T1000 (cell line): ENCODE measurements at places on chromosomes 2 and 18.
A peak's percentile ranks its signal among the peaks of the same experiment; 100 is the strongest.

GRCh38 chr2:105593221-105593967, 151.3 kb upstream of the NCK2 start:
- peak; percentile 27 for DNase-seq

DNA sequence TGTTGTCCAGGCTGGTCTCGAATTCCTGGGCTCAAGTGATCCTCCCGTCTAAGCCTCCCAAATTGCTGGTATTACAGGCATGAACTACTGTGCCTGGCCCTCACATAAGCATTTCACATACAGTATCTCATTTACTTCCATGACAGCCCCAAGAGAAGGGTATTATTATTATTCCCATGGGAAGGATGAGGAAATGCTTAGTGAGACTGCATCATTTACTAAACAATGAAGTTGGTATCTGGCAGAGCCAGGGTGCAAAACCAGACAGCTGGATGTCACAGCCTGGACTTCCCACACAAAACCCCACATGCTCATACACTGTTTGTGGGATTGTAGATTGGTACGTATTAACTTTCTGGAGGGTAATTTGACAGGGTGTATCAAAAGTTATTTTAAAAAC, 29.9 kb downstream of the DAPL1 start:
- no peak for DNase-seq

DNA sequence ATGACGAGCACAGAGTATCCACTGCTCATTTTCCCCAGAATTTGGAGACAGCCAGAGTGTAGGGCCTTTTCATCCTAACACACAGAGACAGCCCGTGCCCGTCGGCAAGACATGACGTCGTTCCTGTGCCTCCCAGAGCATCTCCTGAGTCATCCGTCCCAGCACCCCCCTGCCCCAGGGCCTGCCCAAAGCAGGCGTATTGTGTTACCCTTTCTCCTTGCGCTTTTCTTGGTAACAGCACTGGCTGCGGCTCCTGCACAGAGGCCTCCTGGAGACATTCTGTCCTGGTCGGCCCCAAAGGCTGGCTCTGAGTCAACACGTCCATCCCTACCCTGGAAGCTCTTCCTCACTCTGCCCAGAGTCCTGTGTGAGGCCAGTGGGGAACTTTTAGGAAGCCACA, 217.1 kb downstream of the KLHL29 start:
- DNase-seq = peak; percentile 89

DNA sequence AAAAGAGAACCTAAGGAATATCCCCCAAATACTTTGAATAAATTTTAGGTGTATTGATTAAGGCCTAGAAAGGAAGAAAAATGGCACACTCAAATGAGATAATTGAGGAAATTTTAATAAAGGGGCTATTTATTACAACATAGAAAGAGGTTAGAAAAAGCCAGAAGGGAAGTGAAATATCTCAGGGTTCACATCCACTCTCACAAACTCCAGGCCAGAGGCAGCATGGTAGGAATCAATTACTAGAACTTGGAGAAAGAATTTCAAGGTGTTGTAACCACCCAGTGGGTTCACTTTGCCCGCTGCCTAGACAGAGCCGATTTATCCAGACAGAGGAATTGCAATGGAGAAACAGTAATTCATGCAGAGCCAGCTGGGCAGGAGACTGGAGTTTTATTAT, 617.5 kb upstream of the ACVR2A start:
- no peak for DNase-seq

DNA sequence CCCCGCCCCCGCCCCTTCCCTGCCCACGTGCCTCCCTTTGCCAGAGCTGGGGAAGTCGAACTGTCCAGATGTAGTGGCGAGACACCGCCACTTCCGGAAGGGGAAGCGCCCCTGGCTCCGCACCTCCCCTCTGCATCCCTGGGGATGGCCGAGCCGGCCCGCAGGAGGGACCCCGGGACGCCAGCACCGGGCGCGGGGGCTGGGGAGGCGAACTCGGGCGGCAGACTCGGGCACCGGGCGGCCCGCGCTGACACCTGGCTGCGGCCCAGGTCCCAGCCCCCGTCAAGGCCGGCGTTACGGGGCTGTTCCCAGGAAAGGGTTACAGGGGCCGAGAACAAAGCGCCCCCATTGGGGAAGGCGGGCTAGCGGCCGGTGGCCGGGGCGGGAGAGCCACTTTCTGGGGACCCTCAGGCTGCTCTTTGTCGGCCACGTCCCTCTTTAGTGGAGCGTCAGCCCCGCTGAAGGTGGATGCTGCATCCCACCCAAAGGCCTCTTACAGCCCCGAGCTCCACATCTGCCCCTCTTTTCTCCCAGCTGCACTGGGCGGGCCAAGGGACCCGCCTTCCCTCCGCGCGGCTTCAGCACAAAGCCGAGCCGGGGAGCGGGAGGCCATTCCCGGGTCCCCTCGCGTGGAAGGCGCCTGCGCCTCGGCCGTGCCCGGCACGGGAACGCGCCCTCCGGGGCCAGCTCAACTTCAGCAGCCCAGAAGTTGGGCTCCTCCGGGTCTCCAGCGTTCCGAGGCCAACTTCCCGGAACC, 1.3 kb downstream of the SDC1 start:
- DNase-seq = peak; percentile 33

DNA sequence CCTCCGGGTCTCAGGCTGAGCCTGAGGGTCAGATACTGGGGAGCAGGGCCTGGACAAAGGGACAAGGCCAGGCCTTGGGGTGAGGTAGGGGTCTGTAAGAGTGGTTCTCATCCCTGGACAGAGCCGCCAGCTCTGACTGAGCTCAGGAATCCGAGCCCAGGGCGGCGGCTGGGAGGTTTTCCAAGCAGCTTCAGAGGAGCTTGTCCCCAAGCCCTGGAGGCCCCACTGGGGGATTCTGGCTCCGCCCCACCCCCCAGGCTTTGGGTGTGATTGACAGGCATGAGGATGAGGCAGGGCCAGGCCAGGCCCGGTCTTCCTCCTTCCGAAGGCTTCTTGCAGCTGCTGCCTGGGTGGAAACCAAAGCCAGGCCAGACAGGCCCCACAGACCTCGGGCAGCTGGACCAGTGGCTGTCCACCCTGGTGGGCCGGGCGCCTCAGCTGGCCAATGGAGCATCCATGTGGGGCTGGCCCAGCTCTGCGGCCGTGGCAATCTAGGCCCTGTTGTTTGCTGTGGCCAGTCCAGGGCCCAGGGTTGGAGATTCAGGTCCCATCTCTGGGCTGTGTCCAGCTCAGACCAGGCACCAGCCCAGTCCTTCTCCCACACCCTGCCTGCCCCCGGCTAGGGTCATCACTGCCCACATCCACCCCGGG, 23.1 kb upstream of the GPC1 start:
- DNase-seq = no peak

DNA sequence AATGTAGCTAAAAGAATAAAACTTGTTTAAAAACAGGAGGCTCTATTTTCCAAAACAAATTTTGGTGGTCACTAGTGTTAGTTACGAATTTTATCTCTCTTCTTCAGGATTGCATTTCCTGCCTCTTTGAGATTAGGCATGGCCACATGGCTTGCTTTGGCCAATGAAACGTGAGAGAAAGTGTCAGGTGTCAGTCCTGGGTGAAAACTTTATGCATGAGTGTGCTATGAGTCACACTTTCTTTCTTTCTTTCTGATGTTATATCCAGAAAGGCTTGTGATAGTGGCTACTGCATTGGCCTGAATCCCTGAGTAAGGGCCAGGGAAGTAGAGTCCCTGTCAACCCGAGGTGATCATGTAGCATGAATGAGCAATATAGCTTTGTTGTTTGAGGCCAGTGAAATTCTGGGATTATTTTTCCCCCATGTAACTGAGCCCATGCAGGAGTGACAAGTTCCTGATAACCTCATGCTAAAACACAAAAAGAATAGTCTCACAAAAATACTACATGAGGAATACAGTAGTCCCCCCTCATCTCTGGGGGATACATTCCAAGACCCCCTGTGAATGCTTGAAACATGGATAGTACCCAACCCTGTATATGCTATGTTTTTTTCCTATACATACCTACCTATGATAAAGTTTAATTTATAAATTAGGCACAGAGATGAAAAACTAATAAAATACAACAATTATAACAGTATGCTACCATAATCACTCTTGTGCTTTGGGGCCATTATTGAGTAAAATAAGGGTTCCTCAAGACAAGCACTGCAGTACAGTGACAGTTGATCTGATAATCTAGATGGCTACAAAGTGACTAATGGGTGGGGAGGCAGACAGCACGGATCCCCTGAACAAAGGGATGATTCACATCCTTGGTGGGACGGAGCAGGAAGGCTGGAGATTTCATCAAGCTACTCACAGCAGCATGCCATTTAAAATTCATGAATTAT, 109.5 kb downstream of the CDC42EP3 start:
- peak; percentile 20 for DNase-seq

DNA sequence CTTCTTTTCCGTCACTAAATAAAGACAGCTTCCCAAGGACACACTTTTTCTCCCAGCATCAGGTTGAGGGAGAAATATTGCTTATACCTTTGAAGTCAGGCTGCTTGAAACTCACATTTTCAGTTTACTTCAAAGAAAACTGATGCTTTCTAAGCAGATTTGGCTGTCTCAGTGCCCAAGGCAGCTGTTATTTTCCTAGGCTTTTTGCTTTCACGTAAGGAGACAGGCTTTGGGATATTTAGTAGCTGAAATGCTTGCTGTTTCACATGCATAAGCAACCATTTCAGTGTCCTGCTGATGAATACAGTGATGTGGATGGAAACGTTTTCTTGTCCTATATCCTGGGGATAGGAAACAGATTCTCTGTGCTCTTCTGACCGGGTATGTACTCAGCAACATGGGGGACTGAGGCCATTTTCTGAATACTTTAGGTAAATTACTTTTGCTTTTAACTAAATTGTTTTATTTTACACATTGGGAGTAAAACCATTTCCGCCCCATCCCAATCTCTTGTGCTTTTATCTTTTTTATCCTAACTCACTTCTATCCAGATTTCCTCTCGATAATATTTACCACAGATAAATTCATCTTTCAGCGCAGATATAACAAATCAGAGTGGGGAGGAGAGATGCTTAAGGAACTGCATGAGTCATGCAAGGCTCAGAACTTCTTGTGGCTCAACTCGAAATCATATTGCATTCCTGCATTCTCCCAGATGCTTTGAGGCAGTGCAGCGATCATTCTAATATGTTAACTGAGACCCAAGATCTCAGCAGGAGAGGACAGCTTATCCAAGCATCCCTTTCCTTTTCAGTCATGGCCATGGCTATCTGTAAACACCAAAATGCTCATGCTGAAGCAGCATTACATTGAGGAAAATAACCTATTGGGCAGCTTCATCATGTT, 22.2 kb downstream of the GALR1 start:
- DNase-seq = no peak

- no peak for DNase-seq
Observed at GRCh38 chr2:74712223-74713053, 58.4 kb downstream of the SEMA4F start.

- no peak for DNase-seq
Observed at GRCh38 chr2:54523324-54523959, 67.3 kb downstream of the SPTBN1 start.

- DNase-seq = no peak
Observed at GRCh38 chr2:118834901-118835745, 12.3 kb downstream of the EN1 start.

- no peak for DNase-seq
Observed at GRCh38 chr2:213015387-213016165, 135.8 kb downstream of the IKZF2 start.

- DNase-seq = no peak
Observed at GRCh38 chr2:189164746-189165145, 14.8 kb downstream of the COL5A2 start.

GRCh38 chr18:74248189-74248588, 43.6 kb downstream of the CYB5A start:
- DNase-seq = no peak

DNA sequence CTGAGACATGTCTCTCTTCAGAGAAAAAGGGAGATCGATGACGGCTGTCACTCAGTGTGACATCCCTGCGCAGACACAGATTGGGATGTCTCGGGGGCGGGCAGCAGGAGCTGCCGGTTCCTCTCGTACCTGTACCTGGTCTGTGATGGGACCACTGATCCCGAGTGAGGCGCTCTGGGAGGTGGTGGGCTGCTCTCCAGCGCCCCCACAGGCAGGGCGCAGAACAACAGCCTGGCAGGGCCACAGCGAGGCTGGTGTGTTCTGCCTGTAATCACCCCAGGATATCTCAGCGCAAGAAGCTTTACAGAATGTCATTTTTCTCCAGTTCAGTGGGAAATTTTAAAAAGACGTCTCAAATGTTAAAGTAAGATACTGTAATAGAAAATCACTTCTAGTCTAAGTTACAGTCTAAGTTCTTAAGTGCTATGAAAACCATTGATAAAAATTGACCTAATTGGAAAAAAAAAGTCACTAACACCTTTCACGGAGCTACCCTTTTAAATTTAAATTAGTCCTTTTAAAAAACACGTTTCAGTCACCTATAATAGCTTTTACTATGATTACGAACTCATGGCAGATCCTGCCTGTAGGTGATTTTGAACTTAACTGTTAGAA, 189.8 kb downstream of the SNTG2 start:
- no peak for DNase-seq

DNA sequence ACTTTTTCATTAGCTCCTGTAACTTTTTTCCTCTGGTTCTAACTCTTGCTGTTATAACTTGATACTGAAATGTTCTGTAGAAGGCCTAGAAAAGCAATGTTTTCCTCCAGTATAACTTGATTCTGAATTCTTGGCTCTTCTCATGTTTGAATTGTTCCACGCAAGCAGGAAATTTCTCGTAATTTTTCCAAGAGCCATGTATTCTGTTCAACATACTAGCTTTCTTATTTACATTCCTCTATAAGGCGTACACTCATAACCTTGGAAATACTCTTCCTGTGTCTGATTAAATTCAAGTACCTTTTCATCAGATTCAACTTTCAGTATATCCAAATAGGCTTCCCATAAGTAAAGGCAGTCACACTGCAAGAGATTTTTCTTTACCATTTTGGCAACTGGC, 109.1 kb downstream of the SMAD2 start:
- DNase-seq = no peak

DNA sequence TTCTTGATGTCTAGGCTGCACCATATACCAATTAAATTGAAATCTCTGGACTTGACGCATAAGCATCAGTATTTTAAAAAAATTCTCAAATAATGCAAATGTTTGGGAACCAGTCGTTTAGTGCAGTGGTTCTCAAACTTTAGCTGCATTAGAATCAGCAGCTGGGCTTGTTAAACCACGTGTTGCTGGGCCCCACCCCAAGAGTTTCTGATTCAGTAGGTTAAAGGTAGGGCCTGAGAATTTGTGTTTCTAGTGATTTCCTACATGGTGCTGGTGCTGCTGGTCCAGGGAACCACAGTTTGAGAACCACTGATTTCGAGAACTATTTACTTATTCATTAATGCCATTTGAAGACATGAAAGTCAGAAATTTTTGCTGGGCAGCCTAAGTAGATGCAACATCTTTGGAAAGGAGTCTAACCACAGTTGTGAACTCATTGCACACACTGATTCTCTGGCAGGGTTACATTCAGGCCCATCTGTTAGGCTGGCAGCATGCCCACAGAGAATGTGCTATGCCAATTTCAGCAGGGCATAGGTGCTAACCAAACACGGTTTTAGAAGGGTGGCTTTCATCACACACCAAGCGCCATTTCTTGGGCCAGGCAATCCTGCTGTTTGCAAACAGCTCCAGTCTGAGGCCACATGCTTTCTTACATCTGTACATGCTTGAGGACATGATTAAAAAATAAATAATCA, 26.4 kb upstream of the ATP5MC3 start:
- DNase-seq = no peak
